Left cardiac atrium (tissue), 4 donors: ENCODE measurements at places on chromosomes 6 and 20. TPM values are rescaled to one million over a fixed set of nuclear protein-coding genes. Genes with fewer than 3 reads are reported as not detected.

The OR2J3 gene
- not detected for total RNA-seq

The C20orf144 gene
- total RNA-seq = not detected

The SLC39A7 gene
- total RNA-seq = 132 TPM

The OR12D3 gene
- not detected for total RNA-seq

The SLC16A10 gene
- total RNA-seq = 4.8 TPM

The HLA-DPB1 gene
- 53.8 TPM for total RNA-seq

DNA sequence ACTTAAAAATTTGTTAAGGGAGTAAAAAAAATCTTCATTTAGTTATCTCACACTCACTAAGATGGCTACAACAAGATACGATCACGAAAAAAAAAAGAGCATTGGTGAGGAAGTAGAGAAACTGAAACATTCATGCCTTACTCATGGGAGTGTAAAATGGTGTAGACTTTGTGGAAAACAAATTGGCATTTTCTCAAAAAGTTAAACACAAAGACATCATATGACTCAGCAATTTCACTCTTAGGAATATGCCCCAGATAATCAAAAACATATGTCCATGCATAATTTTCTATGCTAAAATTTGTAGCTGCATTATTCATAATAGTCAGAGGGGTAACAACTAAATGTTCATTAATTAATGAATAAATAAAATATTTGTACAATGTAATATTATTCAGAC, 120.9 kb upstream of the IRAK1BP1 start:
- no peak for DNase-seq

DNA sequence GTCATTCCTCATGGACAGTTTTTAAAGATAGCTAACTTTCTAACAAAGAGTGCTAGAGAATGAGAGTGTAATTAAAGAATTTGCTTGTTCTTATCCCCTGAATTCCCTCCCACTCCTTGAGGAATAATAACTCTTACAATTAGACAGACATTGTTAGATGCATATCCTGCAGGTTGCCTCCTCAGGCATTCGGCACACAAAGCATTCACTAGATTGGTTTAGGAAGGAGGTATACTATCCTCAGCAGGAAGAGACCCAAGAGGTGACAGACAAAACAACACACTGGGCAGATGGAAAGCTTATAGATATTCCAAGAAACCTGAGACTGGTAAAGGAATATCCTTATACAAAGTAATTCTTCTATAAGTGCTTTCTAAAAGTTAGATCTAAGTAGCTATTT, 109.1 kb upstream of the FAM184A start:
- DNase-seq = no peak

DNA sequence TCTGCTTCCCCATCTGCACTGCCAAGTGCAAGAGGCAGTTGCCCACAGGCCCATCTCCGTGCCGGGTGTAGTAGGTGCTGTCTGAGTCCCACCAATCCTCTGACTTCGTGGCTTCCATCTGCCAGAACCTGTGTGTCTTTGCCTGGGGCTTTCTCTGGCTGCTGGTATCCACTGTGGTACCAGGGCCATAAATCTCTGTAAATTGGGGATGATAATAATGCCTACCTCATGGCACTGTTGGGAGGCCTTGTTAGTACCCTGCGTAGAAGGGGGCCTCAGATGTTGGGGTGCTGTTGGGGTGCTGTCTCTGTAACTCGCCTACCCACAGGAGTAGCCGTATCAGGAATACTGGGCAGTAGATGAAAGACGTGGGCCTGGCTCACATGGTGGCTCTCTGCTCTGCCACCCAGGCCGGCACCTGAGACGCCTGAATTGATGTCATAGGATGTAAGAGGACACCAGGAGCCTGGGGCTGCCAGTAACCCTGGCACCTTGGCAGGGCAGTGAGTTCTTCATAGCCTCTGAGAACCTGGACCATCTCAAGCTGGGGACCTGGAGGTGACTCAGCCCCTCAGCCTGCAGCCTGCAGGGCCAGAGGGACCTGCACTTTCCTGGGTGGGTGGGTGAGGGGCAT, 94.1 kb upstream of the RNF24 start:
- no peak for DNase-seq

- no peak for DNase-seq
Observed at GRCh38 chr20:5056801-5057599, 55.7 kb upstream of the SLC23A2 start.

GRCh38 chr6:81054036-81054435, 698.4 kb downstream of the TENT5A start:
- DNase-seq = no peak

DNA sequence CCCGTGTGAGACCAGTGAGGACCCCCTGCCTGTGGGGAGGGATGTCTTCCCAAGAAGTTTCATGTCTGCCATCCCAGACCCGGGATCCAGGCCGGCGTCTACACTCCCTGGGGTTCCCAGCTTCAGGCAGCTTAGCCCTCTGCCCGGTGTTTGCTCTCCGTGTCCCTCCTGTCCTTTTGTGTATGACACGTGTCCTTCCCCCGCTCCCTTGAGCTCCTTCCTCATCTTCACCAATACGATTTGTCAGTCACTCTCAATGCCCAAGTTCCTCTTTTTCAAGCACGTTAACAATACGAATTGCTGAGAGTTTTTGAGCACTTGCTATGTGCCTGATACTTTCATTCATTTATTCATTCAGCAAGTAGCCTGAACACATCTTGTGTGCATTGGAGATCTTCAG, 115.6 kb upstream of the PTPN1 start:
- no peak for DNase-seq

GRCh38 chr6:70160276-70160675, 142.6 kb downstream of the COL9A1 start:
- no peak for DNase-seq

DNA sequence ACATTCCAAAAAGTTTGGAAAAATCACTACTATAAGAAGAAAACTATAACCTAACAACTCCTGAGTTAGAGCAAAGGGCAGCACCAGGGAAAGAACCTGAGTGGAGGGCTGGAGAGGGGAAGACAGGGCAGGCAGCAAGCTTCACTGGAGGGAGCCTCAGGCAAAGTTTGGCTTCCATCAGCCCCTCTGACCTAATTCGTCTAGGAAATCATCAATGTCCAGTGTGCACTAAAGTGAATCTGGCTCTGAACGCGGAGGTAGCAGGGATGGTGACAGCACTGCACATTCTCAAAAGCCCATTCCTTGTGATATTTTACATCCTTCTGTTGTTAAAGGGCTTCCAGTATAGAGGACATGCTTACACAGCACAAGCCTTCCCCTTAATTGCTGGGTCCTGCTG, 87.1 kb downstream of the ZDHHC14 start:
- DNase-seq = no peak

GRCh38 chr6:91575032-91575431, 988.2 kb upstream of the MAP3K7 start:
- no peak for DNase-seq

DNA sequence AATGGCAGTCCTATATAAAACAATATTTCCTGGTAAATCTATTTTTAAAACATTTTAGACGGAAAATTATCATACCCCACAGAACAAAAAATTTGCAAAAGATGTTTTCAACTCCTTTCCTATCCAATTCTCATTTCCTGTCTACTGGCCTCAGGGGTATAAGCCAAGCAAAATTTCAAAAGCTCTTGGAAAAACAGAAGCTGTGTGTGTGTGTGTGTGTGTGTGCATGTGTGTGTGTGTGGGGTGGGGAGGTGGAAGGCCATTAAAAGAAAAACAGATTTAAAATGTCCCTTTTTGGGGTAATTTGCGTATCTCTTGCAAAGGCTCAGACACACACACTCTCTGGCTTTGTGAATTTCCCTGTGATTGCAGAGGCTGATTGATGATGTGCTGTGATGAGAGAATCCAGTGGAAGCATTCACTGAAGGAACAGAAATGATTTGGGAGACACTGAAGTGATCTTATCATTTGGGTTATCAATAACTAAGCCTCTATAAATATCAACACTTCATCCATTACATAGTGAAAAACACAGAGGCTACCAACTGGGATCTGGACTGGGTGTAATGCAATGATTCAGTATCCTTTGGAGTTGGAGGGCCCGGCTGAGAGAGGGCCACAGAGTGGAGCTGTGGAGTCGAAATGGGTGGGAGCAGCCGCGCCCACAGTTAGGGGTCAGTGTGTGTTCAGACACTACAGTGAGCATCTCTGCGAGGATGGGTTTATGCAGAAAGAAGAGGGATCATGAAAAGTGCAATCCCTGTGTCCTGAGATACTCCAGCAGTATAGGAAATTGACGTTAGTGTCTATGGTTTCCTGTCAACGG, 106.8 kb upstream of the PREP start:
- DNase-seq = peak; percentile 22
